ENCODE measurements at places on chromosomes 11 and 22.

DNA sequence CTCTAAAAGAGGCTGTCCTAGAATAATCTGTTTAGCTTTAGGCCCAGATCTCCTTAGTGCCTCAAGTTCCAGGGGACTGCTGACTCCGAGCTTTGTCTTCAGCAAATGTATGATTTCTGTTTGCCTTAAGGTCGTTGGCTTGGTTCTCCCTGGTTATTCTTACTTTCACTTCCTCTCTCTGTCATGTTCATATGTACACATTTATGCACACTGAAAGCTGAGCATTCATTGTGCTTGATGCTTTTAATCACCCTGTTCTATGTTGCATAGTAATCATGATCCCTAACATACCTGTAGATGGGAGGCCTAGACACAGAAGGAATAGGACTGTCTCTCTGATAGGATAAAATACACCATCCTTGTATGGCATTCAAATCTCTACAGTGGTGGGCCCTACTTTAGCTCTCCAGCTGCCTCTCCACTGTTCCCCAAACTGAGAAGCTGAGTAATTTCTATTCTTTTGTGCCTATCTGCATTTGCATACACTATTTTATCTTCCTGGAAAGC lies 7.2 kb downstream of the PPFIBP2 start:
- H3K27me3 ChIP-seq = no peaks in the 10 kb centered on the region
- no peak overlapping the region for H3K4me3 ChIP-seq
- peaks cover 20% of the 10 kb centered on the region for H3K4me1 ChIP-seq
- peak; percentile 68 for DNase-seq
- H3K36me3 ChIP-seq = no peaks in the 10 kb centered on the region

- H3K27ac ChIP-seq = no peak overlapping the region
- no peak overlapping the region for H3K4me3 ChIP-seq
- H3K36me3 ChIP-seq = no peaks in the 10 kb centered on the region
- H3K27me3 ChIP-seq = peaks cover 22% of the 10 kb centered on the region
- H3K4me1 ChIP-seq = no peaks in the 10 kb centered on the region
- DNase-seq = no peak
Measured at GRCh38 chr11:11806586-11806985, 35.2 kb upstream of the USP47 start.

GRCh38 chr11:3123761-3124733 lies 41.1 kb downstream of the OSBPL5 start:
- no peaks in the 10 kb centered on the region for H3K27me3 ChIP-seq
- no peaks in the 10 kb centered on the region for H3K4me1 ChIP-seq
- H3K27ac ChIP-seq = no peak overlapping the region
- DNase-seq = no peak
- no peaks in the 10 kb centered on the region for H3K36me3 ChIP-seq

DNA sequence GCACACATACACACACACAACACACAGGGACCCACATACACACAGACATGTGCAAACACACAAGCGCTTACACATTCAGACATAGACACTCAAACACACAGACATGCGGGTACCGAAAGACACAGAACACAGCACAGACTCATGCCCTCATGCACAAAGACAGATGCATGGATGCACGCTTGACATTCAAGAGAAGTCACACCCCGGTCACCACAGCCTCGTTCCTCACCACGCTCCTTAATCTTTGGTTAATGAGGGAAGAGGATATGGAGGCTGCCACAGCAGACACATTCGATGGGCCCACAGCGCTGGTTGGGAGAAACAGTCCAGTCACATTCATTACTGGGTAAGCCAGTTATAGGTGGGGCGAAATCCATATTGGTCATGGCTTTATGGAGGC lies 51.9 kb upstream of the EIF3D start:
- H3K4me3 ChIP-seq = no peak overlapping the region
- peaks cover 6% of the 10 kb centered on the region for H3K27me3 ChIP-seq
- no peaks in the 10 kb centered on the region for H3K4me1 ChIP-seq
- no peak for DNase-seq

DNA sequence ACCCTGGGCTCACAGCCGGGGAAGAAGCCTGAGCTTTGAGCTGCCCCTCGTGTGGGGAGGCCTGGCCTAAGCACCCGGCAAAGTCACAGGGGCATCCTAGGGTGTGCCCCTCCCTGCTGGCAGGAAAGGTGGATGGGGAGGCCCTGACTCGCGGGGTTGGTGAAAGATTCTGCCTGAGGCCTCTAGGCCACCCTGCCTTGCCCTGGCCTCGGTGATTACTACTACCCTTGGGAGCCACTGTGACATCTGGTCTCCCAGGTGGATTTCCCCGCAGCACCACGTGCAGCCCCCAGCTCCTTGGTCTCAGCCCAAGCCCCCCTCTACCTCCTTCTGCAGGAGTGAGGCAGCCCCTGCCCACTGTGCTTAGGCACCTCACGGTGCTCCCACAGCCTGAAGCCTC lies 23.9 kb downstream of the GNAZ start:
- no peaks in the 10 kb centered on the region for H3K27me3 ChIP-seq
- H3K27ac ChIP-seq = no peak overlapping the region
- no peak overlapping the region for H3K4me3 ChIP-seq
- peaks cover 11% of the 10 kb centered on the region for H3K4me1 ChIP-seq
- DNase-seq = no peak

GRCh38 chr22:30609260-30610185 lies 2.5 kb downstream of the TCN2 start:
- H3K36me3 ChIP-seq = no peaks in the 10 kb centered on the region
- no peak for DNase-seq
- H3K4me1 ChIP-seq = peaks cover 21% of the 10 kb centered on the region
- peaks cover 16% of the 10 kb centered on the region for H3K27me3 ChIP-seq
- no peak overlapping the region for H3K27ac ChIP-seq

GRCh38 chr11:16356761-16357393 lies 531 bp upstream of the SOX6 start:
- no peak overlapping the region for H3K27ac ChIP-seq
- no peaks in the 10 kb centered on the region for H3K36me3 ChIP-seq
- H3K4me1 ChIP-seq = no peaks in the 10 kb centered on the region
- DNase-seq = no peak

DNA sequence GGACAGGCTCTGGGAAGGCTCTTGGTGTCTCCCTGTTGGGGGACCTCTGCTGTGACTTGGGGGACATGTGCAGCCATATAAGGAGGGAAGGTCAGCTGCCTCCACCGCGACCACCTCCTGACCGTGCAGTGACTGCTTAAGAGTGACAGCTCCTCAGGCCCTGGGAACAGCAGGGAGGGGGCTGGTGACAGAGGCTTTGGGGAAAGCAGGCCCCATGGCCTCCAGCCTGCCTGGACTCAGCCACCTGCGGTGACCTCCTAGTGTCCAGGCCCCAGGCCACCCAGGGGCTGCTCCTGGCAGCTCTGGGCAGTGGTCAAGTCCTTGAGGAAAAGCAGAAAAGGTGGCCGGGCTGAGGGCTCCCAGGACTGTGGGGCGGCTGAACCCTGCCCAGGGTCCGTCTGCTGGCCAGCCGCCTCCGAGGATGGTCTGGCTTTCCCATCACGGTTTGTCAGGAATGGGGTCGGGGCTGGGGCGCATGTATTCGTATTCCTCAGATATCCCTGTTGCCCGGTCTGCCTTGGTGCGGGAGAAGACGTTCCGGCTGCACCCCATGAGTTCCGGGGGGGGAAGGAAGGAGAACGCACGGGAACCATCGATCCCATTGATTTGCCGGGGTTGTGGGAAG lies 96.8 kb downstream of the WNT7B start:
- H3K27me3 ChIP-seq = peaks cover 78% of the 10 kb centered on the region
- no peak for DNase-seq
- no peaks in the 10 kb centered on the region for H3K36me3 ChIP-seq
- H3K27ac ChIP-seq = no peak overlapping the region
- no peak overlapping the region for H3K4me3 ChIP-seq

- peaks cover 28% of the 10 kb centered on the region for H3K27me3 ChIP-seq
- H3K4me1 ChIP-seq = no peaks in the 10 kb centered on the region
- H3K4me3 ChIP-seq = no peak overlapping the region
- no peak for DNase-seq
Measured at GRCh38 chr11:36048496-36049247, 104.8 kb downstream of the LDLRAD3 start.

DNA sequence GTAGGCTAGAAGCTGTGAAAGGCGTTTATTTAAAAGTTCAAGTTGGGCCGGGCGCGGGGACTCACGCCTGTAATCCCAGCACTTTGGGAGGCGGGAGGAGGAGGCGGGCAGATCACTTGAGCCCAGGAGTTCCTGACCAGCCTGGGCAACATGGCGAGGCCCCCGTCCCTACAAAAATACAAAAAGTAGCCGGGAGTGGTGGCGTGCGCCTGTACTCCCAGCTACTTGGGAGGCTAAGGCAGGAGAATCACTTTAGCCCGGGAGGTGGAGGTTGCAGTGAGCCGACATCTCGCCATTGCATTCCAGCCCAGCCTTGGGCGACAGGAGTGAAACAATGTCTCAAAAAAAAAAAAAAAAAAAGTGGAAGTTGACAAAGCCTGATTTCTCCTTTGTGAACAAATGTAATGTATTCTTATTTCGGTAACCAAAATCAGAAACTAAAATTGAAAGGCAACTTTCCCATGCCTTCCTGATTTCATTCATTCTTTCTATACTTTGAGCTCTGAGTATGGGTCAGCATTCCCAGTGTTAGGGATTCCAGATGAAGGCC lies 825 bp downstream of the PTPMT1 start:
- H3K36me3 ChIP-seq = no peaks in the 10 kb centered on the region
- peak overlapping the region; percentile 78 for H3K27ac ChIP-seq
- H3K27me3 ChIP-seq = no peaks in the 10 kb centered on the region
- H3K4me3 ChIP-seq = peak overlapping the region; percentile 93
- peaks cover 18% of the 10 kb centered on the region for H3K4me1 ChIP-seq
- no peak for DNase-seq

Measured in naive B cell (primary cell).